ENCODE measurements at places on chromosomes 13 and 19. TPM values are rescaled to one million over a fixed set of nuclear protein-coding genes. Genes with fewer than 3 reads are reported as not detected.

DNA sequence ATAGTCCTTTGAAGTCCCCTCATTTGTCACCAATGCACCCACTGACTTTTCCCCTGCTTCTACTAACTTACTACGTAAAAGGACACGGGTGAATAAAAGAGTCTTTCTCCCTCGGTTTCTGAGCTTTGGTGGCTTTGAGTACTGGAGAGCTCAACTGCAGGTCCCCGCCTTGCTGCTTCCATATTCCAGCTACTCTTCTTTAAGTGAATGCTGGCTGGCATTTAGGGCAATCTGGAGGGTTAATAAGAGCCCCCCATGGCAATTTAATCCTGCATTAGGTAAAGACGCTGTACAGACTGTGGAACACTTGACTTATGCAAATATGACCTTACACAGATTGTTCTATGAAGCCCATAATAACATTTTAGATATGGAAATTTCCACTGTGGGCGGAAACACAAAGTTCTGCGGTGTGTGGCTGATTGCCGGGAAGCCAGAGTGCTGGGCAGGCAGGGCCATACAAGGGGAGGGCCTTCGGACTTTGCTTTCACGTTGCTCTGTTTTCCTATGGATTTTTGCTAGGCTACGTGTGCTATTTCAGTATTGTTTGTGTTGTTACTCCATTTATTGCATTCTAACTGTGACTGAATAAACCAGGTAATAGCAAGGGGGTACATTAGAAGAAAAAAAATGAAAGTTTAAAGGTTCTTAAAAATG, 97.5 kb downstream of the SLC10A2 start:
- no peak for DNase-seq

DNA sequence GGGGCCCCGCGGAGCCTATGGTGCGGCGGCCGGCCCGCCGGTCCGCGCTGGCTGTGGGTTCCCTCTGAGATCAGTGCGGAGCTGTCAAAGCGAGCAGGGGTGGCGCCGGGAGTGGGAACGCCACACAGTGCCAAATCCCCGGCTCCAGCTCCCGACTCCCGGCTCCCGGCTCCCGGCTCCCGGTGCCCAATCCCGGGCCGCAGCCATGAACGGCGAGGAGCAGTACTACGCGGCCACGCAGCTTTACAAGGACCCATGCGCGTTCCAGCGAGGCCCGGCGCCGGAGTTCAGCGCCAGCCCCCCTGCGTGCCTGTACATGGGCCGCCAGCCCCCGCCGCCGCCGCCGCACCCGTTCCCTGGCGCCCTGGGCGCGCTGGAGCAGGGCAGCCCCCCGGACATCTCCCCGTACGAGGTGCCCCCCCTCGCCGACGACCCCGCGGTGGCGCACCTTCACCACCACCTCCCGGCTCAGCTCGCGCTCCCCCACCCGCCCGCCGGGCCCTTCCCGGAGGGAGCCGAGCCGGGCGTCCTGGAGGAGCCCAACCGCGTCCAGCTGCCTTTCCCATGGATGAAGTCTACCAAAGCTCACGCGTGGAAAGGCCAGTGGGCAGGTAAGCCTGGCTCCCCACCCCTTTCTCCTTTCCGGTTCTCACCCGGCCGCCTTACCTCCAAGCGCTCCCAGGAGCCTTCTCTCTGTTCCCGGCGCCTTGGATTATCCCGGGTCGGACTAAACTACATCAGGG, at the start of gene PDX1:
Gene PDX1 (plus strand): TSS at position 67 of the 743 bp plus-strand sequence. CDS start 139 bp downstream, at position 206.
- DNase-seq, result no peak

GRCh38 chr13:42114912-42115311, 66.5 kb downstream of the DGKH start:
- no peak for DNase-seq

GRCh38 chr19:34416021-34416545, 11.9 kb downstream of the PDCD2L start:
- DNase-seq, result no peak

DNA sequence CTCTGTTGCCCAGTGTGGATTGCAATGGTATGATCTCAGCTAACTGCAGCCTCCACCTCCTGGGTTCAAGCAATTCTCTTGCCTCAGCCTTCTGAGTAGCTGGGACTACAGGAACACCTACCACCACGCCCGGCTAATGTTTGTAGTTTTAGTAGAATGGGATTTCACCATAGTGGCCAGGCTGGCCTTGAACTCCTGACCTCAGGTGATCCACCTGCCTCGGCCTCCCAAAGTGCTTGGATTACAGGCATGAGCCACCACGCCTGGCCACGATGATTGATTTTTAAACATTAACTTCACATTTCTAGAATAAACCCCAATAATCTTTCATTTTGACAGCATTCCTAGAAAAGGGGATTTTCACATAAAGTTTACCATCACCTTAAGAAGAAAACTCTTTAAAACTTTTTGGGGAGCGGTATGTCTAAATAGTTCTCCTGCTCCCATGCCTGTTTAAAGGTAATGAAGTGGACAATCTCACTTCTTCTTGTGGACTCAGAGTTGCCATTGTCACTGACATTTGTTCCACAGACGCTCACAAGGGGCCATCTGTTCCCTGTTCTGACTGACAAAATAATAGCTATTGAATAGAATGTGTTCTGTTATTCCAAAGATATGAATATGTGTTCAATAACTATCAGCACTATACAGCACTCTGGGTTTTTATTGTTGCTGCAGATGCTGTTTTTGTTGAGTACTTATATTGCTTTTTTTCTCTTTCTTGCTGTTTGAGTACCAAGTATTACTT, 66.1 kb upstream of the C1QTNF9B start:
- DNase-seq, result no peak

DNA sequence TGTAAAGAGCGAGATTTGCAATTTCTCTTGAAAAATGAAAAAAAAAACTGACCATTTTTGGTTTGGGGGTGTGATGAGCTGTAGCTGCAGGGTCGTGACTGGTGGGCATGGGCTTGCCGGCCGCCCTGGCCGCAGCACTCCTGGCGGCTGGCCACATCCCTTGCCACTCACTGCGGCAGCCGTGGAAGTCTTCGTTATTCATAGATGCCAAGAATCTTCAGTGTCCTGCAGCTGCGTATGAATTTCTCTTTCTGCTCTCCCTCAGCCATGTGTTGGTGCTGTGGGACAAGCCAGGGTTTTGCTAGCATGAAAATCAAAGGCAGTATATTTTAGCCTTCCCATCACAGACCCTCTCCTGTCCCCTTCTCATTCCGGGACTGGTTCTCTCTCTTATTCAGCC, 151.7 kb upstream of the TSHZ3 start:
- no peak for DNase-seq

GRCh38 chr19:1841209-1841924, 6.9 kb downstream of the REXO1 start:
- DNase-seq, result no peak

DNA sequence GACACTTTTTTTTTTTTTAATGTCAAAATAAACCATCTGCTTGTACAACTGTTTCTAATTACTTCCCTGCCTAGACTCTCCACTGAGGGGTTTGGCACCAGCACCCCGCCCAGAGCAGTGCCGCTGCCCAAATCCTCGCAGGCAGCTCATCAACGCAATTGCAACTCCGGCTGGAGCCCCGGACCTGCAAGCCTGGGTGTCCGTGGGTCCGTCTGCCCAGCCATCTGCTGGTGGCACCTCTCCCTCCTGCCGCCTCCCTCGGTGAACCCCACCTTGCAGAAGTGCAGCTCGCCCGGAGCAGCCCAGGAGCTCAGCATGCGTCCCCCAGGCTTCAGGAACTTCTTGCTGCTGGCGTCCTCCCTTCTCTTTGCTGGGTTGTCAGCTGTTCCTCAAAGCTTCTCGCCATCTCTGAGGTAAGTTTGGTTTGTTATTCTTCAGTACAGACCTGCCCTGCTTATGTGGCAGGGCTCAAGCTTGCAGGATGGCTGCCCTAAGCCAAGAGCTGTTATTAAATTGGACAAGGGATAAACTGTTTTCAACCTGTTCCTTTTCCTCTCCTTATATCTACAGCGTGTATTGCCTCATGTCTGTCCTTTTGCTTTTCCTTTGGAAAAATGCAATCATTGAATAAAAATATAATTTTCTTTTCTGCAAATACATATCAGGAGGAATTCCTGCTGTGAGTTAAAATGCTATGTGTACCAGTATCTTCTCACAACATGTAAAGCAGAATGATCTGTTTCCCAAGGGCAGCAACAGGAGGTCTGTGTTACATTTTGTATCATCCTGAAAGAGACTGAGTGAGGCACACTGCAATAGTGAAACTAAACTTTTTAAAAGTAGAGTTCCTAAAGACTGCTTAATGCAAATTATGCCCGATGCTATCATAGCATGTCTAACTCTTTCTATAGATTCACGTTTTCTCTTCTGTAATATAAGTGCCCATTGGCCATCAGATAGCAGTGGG, at the start of gene ITGBL1:
Gene ITGBL1 (plus strand): TSS at position 157 of the 967 bp plus-strand sequence. CDS start 159 bp downstream, at position 316.
- DNase-seq, result no peak

DNA sequence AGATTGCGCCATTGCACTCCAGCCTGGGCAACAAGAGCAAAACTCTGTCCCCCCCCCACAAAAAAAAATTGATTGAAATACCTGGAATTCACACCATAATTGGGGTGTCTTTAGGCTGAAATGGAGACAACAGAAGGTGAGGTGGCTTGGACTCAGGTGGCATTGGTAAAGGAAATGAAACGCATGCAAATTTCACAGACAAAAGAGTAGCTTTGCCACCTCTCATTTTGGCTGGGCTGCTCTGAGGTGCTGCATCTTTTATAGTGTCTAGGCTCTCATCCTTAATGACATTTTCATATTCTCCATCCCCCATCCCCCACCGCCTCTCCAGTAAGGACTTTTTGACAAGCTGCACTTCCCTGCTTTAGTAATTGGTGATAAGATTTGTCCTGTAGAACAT, 6.9 kb downstream of the UBE2L5 start:
- DNase-seq, result no peak

DNA sequence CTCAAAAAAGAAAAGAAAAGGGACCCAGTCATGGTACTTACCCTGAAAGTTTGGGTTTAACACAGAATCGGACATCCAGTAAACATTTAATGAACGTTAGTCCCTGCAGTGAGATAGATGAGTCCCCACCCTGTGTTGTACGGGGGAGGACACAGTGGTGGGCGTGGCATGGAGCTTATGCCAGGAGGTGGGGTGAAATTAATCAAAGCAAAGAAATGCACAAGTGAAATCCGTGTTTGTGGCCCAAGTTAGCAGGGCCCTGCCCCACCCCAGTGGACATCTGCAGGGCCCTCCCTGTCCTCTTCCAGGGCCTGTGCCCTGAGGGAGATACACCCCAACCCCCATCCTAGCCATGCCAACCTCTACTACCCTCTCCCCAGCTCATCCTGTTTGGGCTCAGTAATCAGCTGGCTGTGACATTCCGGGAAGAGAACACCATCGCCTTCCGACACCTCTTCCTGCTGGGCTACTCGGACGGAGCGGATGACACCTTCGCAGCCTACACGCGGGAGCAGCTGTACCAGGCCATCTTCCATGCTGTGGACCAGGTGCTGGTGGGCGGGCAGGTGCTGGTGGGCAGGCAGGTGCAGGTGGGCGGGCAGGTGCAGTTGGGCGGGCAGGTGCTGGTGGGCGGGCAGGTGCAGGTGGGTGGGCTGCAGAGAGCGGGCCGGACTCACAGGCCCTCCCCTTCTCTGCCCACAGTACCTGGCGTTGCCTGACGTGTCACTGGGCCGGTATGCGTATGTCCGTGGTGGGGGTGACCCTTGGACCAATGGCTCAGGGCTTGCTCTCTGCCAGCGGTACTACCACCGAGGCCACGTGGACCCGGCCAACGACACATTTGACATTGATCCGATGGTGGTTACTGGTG, 3.9 kb downstream of the MCOLN1 start:
- DNase-seq, result no peak

- no peak for DNase-seq
These were observed 71.4 kb downstream of the MIPEP start for GRCh38 chr13:23817830-23818229.

GRCh38 chr13:22061806-22062391, 391.0 kb downstream of the FGF9 start:
- no peak for DNase-seq

DNA sequence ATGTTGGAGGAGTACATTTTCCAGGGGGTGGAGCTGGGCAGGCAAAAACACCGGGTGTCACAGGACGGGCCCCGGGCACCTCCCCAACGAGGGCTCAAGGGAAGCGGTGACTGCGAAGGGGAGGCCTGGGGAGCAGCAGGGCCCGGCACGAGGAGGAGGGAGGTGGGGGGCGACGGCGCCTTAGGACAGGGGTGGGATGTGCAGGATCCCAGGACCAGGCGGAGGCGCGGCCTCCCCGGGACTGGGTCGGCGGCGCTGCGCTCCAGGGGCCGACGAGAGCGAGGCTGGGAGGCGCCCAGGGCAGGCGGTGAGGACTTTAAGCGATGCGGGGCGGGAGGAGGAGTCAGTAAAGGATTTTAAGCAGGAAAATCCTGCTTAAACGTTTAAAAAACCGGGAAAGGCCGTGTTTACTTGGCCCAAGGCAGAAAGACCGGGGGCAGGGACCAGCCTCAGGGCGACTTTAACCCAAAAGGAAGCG, 427 bp downstream of the ZNF160 start:
- DNase-seq, result peak; percentile 4

- DNase-seq, result no peak
These were observed 90.9 kb upstream of the ZNF507 start for GRCh38 chr19:32254509-32254890.

DNA sequence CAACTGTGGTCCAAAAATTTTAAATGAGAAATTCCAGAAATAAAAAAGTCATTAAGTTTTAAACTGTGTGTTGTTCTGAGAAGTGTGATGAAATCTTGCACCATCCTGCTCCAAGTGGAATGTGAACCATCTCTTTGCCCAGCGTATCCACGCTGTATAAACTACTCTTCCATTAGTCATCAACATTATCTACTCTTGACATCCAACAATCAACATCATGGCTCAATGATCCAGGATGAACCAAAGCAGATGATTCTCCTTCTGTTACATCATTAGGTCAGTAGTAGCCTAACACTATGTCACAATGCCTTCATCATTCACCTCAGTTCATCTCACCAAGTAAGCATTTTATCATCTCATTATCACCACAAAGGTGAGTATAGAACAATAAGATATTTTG, 55.3 kb downstream of the SUCLA2 start:
- no peak for DNase-seq

- DNase-seq, result no peak
These were observed 54.7 kb upstream of the WASF3 start for GRCh38 chr13:26502826-26503225.

GRCh38 chr19:50661766-50662650, 12.8 kb downstream of the C19orf81 start:
- no peak for DNase-seq

Gene ZNF791
- total RNA-seq, result 38.7 TPM

Gene PRX
- 486 TPM for total RNA-seq

Gene FOSB
- 2.7 TPM for total RNA-seq

Gene GRK1
- total RNA-seq, result not detected

Gene PIK3R2
- 15.3 TPM for total RNA-seq

Gene RFX2
- 15.3 TPM for total RNA-seq

All from tibial nerve (tissue), 4 donors.